ENCODE measurements at places on chromosomes 13 and 19.

DNA sequence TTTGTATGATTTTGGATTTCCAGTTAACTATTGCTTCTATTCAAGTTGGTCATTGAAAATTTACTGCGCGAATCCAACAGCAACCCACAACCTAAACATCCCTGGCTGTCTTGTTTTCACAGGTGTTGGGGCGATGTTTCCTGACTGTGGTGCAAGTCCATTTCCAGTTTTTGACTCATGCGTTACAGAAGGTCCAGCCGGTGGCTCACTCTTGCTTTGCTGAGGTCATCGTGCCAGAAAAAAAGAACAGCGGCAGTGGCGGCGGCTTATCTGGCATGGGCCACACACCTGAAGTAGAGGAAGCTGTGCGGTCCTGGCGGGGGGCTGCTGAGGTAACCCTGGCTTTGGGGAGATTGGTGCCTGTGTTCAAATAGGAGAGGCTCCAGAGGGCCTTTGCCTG is 45.2 kb upstream of the GPI start:
- DNase-seq = no peak

DNA sequence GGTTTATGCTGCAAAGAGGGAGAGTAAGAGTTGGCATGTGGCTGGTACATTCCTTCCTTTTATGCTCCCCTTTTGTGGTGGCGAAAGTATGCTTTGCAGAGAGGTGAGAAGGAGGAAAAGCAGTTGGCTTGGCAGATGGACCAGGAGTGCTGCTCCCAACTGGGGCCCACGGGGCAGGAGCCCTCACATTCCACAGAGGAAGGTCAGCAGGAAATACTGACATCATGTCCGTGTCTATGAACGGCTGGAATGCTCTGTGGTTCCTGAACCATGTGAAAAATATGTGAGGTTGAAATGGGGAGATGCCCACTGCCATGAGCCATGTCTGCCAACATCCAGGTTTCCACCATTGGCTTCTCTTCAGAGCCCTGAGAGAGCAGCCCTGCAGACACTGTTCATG is 33.3 kb upstream of the GAS6 start:
- no peak for DNase-seq

- no peak for DNase-seq
Measured at GRCh38 chr13:107258599-107259187, 690.8 kb upstream of the ARGLU1 start.

GRCh38 chr19:16594131-16594586 is 21.9 kb upstream of the SLC35E1 start:
- peak; percentile 61 for DNase-seq

- no peak for DNase-seq
Measured at GRCh38 chr13:88085036-88085435, 413.9 kb downstream of the SLITRK5 start.

Data from activated CD4-positive, alpha-beta T cell treated with anti-CD3 and anti-CD28 coated beads, Interleukin-2, Interleukin-4, amounts not matched to agents 100 ng/mL and 50 ng/mL, durations not matched to agents 16 hours and 8 hours (primary cell).